ENCODE measurements at places on chromosomes 13 and 19. TPM values are rescaled to one million over a fixed set of nuclear protein-coding genes. Genes with fewer than 3 reads are reported as not detected.

DNA sequence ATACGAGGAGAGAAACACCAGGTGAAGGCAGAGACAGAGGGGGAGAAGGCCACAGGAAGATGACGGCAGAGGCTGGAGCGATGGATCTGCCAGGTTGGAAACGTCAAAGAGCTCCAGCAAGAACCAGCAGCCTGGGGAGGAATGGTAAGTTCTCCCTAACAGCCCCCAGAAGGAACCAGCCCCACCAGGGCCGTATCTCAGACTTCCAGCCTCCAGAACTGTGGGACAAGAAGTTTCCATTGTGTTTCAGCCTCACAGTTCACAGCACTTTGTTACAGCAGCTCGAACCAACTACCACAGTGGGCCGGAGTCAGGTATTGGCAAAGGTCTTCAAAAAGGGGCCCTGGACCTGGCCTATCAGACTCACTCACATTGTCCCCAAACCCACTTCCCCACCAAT, 89.2 kb upstream of the GPR183 start:
- no peak for DNase-seq

GRCh38 chr13:111614613-111615012, 294.2 kb downstream of the TEX29 start:
- DNase-seq, result no peak

KLK7 gene
- not detected for polyA plus RNA-seq

DNA sequence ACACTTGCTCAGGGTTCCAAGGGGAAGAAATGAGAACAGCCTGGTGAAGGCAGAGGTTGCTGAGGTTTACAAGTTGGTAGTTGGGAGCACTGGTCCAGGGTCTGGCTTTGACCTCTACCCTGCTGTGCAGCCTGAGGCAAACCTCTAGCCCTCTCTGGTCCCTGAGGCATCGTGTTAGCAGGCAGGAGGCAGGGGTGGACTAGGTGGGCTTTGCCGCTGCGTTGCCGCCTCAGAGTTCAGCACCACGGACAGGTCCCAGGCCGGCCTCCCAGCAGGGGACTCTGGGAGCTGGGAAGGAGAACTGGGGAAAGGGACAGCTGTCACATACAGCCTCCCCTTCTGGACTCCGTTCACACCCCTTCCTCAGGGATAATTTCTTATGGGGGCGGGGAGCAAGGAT, 3.1 kb downstream of the NCAN start:
- DNase-seq, result no peak

GRCh38 chr13:24627090-24627714, 53.0 kb upstream of the ATP12A start:
- DNase-seq, result no peak

GRCh38 chr13:27522847-27523246, 72.5 kb upstream of the MTIF3 start:
- DNase-seq, result no peak

DNA sequence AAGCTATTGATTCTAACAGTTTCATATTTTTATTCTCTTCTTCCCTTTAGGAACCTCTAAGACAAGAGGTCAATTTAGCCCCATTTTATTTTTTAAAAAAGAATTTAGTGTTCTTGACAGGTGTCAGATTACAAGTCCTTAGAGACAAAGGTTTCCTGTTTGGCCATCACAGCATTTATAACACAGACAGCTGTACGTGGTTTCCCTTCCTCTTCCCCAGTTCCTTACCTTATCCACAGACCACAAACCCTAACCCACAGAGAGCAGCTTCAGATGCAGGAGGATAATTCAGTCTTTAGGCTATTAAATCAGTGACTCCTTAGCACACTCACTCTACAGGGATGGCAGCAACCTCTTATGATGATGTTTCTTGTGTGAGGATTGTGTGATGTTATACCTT, 1210.1 kb downstream of the DIAPH3 start:
- no peak for DNase-seq

GRCh38 chr19:14479975-14480699, 5.0 kb upstream of the PTGER1 start:
- DNase-seq, result no peak

STOML3 gene
- not detected for polyA plus RNA-seq

GRCh38 chr13:32278426-32278825, 36.7 kb downstream of the ZAR1L start:
- peak; percentile 9 for DNase-seq

DNA sequence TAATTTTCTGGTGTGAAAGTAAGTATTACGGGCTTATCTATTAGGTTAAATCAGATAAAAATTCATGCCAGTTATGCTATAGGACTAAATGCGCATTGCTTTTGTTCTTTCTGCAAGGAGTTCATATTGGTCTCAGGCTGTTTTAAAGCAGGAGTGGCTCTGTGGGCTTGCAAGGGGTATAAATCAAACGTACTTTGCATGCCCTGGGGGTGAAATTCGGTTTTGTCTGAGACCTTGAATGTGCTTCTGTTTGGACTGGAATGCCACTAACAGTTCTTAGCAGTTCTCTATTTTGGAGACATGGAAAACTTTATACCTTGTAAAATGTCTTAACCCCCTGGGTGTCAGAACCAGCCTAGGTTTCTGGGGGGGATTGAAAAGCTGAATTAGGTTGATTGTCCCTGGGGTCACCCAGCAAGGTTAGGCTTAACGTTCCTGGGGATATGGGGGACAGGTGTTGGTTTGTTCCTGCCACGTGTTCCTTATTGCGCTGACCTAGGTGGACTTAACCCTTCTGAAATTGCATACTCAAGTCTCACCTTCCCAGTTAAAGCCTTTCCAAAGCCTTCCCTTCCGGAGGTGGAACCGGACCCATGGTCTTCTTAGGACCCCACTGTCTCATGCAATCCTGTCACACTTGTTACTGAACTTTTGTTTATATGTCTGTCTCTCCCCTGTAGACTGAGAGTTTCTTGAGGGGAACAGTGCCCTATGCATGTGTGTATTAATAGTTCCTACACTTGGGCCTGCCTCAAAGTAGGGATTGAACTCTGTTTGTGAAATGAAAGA, 182.2 kb downstream of the LMO7 start:
- no peak for DNase-seq

- DNase-seq, result no peak
Observed at GRCh38 chr19:35560271-35560670, 3.2 kb downstream of the ATP4A start.

APOE gene
- polyA plus RNA-seq, result 2.8 TPM

FGF9 gene
- 0.10 TPM for polyA plus RNA-seq

- DNase-seq, result no peak
Observed at GRCh38 chr13:113029487-113030258, 60.7 kb downstream of the MCF2L start.

GRCh38 chr19:11887611-11888531, at the start of gene ZNF69:
Gene ZNF69 (plus strand): TSS chr19:11887782. CDS start chr19:11887924, 142 bp downstream.
- DNase-seq, result peak; percentile 26

DNA sequence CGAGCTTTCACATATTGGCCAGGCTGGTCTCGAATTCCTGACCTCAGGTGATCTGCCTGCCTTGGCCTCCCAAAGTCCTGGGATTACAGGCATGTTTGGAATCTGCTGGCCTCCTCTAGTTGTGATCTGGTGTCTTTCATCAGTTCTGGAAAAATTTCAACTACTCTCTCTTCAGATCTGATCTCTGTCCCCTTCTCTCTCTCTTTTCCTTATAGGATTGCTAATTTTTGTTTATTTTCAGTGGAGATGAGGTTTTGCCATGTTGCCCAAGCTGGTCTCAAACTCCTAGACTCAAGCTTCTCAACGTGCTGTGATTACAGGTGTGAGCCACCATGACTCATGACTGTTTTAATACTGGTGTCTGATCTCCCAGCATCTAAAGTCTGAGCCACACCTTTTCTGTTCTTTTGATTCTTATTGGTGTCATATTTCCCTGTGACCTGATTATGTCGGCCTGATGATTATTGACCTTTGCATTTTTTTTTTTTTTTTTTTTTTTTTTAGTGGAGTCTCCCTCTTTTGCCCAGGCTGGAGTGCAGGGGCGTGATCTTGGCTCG, 10.4 kb upstream of the NANOS2 start:
- DNase-seq, result no peak

GRCh38 chr13:102275969-102276368, 125.9 kb downstream of the FGF14 start:
- DNase-seq, result no peak

POSTN gene
- polyA plus RNA-seq, result 235 TPM

PABPC3 gene
- polyA plus RNA-seq, result 0.16 TPM

ZNF556 gene
- polyA plus RNA-seq, result not detected

GRCh38 chr13:113116206-113116800, 6.3 kb upstream of the F10 start:
- DNase-seq, result no peak

CD79A gene
- 0.37 TPM for polyA plus RNA-seq

- no peak for DNase-seq
Observed at GRCh38 chr19:2451741-2452140, 5.0 kb downstream of the LMNB2 start.

DNA sequence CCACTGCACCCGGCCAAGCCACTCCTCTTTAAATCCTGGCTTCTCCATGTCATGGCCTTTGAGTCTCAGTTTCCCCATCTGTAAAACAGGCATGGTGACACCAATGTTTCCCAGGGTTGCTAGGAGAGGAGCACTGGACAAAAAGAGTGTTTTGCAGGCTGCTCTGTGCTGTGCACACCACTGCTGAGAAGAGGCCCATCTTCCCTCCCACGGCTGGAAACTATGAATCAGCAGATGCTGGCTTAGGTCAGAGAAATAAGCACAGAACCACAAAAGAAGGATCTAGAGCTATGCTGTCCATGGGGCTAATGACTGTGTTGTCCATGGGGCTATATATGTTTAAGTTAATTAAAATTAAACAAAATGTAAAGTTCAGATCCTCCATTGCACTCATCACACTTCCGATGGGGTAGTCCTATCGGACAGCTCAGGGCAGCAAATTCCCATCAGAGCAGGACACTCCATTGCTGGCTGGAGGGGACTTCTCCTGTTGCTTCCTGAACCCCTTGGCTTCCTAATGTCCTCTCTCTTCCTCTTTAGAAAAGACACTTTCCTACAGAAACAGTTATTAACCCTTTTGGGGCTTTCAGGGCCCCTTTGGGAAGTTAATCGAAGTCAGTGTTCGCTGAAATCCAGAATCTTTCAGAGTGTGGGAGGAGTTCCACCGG, 37.1 kb downstream of the TSHZ3 start:
- peak; percentile 27 for DNase-seq

DNA sequence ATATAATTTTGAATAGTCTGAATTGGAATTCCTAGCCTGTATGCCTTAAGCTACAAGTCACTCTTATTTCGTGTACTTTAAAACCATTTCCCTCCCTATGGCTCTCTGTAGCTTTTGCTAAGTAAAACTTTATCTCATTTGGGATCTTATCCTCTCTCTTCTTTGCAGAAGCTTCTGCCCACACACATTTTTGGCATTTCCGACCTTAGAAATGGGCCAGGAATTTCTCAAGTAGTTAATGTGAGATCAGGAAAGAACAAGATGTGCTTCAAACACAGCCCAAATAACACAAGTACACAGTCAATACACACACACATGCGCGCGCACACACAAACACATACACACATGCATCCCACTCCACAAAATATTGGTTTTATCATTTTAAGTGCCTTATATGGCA, 931.0 kb upstream of the MIR17HG start:
- peak; percentile 86 for DNase-seq

DNA sequence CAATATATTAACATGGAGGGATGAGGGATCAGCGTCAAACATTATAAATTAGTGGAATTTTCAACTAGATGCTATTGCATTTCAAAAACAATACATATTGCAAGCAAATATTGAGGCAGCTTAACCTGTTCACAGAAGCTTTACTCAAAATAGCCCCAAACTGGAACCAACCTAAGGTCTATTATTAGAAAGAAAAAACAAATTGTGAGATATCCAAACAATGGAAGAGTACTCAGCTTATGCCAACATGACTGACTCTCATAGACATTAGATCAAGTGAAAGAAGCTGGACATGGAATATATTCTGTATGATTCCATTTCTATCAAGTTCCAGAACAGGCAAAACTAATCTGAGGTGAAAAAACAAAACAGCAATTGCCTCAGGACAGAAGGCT, 27.6 kb upstream of the NEK3 start:
- no peak for DNase-seq

ZNF229 gene
- polyA plus RNA-seq, result 8.4 TPM

DNA sequence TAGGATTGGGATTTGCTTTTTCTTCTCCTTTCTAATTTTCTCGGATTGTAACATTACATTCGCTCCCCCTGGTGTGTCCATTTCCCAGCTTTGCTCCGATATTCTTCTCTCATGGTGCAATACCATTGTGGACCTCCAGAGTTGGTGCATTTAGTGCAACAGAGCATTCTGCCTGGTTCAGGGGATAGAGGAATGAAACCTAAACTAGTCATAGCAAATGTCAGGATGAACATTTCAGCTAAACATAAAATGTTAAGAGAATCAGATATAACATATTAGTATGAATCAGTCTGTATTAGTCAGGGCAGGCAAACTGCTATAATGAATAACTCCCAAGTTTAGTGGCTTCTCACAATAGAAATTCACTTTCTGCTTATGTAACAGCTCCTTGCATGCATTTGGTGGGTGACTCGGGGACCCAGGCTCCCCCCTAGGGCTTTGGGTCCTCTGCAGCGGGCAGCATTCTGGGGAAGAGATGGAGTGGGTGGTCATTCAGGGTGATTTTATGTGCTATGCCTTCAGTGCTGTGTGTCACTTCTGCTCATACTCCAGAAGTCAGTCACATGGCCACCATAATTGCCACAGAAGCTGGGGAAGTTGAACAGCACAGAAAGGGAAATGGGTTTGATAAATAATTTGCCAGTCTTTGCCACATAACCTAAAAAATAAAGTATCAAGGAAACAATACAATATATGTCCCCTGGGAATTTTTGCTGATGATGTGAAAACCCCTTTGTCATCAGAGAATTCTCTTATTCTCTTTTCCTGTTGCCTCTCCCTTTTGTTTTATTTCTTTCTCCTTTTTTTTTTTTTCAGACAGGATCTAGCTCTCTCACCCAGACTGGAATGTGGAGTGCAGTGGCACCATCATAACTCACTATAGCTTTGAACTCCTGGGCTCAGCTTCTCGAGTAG, 111.0 kb downstream of the HSPH1 start:
- DNase-seq, result no peak

DNA sequence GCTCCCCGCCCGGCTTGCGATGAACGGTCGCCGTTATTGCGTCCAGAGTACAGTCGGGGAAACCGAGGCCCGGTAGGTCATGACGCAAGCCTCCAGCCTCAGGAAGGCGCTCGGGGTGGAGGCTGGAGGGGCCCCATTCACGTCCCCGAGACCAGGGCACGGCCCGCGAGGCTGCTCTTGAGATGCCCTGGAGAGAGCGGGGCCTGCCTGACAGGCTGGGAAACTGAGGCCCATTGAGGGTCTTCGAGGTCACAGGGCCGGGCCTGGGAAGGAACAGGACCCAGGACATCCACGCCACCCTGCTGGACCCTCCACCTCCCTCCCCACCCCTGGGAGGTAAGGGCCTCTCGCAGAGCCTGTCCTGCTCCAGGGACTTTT, 367 bp downstream of the NDUFS7 start:
- DNase-seq, result no peak

Measured in BJ (cell line).